Bone marrow (tissue), 2 donors: ENCODE measurements at places on chromosomes 7 and 10.

- no peak for DNase-seq
Measured at GRCh38 chr10:121596689-121597503, 1.3 kb downstream of the FGFR2 start.

GRCh38 chr7:36661135-36661840 lies 63.0 kb downstream of the AOAH start:
- no peak for DNase-seq

DNA sequence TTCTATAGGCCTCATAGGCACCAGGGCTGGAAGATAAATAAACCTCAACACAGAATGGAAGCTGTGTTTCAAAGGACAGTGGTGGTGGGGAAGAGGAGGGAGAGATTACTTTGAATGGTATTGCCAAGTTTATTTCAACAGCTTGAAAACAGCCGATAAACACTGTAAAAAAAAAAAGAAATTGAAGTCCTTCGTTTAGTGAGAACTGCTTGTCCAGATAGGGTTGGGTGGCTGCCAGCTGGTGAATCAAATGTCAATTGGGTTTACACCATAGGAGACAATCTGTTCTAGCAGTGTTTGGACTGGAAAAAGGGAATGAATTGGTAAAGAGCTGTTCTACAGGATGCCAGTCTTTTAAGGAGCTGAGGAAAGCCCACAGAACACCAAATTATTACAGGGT lies 254.8 kb downstream of the PHF14 start:
- no peak for DNase-seq

DNA sequence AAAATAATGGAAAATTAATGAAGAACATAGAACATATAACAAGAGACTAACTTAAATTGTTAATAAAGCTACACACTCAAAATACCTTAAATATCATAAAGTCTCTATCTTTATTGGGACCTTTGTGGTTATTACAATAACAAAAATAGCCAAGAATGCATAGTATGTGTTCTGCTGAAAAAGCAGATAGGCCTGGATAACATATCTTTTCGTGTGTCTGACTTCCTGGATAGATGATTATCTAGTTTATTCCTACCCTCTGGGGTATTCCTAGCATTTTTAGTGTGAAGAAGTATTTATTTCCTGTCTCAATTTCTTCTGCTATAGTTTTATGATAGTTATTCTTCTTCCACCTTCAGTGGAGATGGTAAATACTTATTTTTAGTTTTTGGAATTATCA lies 36.5 kb downstream of the CALCR start:
- DNase-seq: no peak

DNA sequence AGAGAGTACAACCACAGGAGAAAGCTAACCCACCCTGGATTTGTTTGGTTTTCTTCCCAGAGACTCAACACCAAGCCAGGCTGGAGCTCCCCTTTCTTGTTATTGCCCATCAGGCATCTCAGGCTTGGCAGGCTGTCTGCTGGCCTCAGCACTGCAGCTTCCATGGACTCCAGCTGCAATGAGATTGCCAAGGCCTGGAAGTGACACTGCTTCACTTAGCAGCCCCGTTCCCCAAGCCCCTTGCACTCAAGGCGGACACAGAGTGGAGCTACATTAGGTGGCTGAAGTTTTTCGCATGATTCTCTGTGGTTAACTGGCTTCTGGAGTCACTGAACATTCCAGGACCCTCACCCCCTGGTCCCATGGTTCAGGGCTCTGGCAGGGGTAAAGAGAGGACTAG lies 163.1 kb upstream of the GDF10 start:
- DNase-seq: no peak

DNA sequence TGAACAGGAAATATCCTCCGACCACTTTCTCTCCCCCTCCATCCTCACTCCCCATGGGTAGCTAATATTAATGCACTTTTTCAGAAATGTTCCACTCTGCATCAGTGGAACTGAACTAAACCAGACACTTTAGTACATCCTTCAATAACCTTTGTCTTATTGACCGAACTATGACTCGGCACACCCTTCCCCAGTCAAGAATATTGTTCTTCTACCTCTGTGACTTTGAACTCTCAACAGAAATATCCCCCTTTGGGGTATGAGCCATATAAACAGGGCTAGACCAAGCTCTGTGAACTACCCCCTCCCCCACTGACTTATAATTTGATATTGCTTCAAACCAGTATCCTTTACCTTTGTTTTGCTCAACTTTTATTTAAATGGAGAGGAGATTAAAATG lies 57.9 kb upstream of the CAPZA2 start:
- no peak for DNase-seq

DNA sequence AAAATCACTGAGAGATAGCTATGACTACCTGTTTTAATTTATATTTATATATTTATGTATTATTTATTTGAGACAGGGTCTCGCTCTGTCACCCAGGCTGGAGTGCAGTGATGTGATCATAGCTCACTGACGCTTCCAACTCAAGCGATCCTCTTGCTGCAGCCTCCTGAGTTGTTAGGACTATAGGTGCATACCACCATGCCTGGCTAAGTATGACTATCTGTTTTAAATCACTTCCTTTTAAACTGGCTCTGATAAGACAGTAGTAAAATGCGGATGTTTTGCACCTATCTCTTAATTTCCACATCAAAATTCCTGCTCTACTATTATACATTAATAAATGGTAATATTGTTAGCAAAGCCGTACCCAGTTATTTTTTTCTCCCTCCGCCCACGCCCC lies 41.8 kb downstream of the DNMBP start:
- no peak for DNase-seq

GRCh38 chr7:108561047-108561619 lies 8.4 kb downstream of the THAP5 start:
- DNase-seq: no peak

DNA sequence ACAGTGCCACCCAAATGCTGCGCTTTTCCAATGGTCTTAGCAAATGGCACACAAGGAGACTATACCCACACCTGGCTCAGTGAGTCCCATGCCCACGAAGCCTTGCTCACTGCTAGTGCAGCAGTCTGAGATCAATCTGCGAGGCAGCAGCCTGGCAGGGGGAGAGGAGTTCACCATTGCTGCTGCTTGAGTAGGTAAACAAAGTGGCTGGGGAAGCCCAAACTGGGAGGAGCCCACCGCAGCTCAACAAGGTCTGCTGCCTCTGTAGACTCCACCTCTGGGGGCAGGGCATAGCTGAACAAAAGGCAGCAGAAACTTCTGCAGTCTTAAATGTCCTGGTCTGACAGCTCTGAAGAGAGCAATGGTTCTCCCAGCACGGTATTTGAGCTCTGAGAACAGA lies 891.2 kb downstream of the PCDH15 start:
- DNase-seq: no peak

- no peak for DNase-seq
Measured at GRCh38 chr10:11715815-11716494, 26.2 kb upstream of the ECHDC3 start.

DNA sequence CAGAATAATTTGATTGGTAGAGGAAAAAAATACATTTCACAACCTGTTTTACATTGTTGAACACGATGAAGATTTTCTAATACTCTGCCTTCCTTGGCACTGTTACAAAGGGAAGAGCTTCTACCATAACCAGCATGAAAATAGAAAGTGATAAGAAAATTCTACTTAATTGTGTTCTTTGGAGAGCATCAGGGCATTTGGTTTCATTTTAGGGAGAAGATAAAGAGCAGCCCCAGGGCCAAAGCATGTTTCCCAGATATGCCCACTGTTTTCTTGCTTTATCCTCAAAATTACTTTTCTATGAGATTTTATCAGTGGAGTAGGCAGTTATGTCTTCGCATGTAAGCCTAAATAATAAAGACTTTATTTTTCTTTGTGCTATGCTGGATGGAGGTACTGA lies 9.5 kb downstream of the CHRM2 start:
- DNase-seq: no peak

DNA sequence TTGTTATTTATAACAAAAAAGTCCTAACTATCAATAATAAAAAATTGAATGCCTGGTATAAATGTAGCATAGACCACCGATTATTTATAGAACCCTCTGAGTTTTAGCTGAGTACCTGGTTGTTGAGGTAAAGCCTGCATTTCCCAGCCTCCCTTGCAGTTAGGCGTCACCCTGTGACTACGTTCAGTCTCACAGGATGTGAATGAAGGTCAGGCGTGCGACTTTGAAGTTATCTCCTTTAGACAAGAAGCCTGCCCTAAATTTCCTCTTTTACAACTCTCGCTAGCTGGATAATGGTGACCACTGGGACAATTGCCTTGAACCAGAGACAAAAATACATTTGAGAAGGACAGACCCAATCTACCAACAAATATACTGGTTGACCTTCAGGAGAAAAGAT lies 67.5 kb upstream of the TES start:
- no peak for DNase-seq

DNA sequence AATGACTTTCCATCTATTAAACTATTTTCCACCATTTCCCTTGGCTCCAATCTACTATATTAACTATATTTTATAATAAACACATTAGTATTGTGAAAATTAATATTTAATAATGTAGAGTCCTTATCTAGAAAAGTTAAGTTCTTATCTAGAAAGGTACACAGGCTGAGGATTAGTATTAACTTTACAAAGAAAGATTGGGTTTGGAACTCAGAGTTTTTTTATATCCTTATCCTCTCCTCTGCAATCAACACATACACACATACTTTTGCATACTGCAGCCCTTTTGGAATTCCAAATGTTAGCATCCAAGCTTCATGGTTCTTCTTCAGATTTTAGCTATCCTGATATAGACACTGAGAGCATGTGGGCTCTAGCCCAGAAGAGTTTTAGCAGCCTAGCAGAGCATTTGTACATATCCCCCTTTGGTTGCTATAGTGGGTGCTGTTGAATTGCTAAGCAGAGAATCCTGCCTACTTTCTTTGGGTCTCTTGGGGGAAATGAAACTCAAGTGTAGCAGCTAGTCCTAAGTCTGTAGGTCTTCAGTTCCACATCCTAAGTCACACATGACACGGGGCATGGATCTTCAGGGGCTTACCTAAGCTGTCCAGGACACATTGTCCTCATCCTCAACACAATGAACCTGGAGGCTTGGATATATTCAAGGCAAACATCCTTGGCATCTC lies 874.6 kb downstream of the LRMDA start:
- no peak for DNase-seq

DNA sequence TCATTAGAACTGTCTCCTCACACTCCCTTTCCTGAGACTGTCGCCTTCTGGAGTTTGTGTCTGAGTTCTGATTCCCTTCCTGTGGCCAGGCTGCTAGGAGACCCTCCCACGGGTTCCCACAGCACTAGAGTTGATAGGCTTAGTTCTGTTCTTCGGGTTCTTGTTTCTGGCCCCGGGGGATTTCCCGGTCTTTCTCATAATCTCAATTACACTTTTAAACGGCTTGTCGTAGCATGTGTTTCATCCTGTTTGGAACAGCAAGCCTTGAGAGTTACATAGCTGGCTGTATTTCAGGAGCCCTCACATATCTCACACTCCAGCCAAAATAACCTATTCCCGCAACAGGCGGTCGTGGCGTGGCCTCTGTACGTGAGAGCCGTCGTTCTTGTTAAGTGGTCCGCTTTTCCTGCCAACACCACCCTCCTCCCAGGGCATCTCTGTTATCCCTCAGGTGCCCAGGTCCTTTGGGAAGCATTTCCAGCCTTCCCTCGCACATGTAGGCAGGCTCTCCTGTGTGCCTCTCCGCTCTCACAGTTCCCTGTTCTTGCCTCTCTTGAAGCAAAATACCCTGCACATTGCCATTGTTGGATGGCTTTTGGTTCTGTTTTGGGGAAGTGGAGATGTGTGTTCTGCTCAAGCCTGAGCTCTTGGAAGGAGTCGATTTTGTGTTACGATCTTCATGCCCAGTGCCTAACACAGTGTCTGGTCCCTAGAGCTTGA lies 46.0 kb downstream of the CDC123 start:
- no peak for DNase-seq

DNA sequence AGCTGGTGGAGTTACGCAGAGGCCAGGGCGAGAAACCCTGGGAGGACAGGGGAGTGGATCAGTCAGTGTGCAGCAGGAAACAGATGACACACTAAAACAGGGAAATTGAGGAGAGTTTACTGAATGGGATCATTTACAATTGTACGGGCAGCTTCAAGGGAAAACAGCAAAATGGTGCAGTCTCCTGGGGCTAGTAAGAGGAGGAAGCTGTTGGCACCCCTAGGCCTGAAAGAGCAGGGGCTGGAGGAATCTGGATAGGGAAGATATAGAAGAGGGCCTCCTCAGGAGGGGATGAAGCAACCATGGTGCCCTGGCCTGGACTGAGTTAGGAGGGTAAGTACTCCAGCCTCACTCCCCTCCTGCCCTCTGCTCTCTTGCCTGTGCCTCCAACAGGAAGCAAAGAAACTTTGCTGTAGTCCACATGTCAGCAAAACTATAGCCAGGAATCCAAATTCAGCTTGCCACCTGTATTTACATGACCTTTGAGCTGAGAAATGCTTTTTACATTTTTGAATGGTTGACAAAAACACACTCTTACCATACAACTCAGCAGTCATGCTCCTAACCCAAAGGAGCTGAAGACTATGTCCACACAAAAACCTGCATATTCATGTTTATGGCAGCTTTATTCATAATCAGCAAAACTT lies 52.3 kb upstream of the OPN4 start:
- DNase-seq: no peak

GRCh38 chr7:87336136-87336535 lies 9.3 kb upstream of the CROT start:
- DNase-seq: no peak

DNA sequence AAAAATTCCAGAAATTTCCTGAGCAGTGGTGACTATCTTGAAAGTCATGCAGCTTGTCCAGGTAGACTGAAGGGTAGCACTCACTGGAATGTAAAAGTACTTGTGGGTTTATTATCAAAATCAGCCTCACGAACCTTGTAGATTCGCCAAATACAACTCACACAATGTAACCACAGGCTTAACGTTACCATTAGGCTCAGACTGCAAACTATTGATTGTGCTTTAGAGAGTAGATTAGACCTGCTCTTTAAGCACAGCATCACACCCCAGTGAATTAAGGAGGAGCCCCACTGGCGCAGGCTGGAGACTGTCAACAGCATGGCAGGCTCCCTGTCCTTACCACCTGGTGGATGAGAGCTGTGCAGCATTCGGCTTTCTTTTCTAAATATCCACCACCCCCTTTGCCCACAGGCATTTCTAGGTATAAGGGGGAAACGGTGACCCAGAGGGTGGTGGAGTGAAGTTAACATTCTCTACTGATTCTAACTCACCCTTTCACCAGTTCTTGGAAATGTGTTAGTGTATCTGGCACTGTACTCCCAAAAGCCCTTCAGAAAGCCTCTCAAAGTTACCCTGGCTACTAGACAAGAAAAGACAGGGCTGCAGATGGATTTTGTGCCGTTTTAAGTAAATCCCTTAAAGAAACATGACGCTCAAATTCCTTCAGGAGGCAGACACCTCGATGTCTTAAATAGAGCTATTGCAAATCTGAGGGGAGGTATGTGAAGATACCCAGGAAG lies 56.6 kb downstream of the GSDME start:
- no peak for DNase-seq
